ENCODE measurements at places on chromosomes 11 and 22.
A peak's percentile ranks its signal among the peaks of the same experiment; 100 is the strongest.

- no peak for DNase-seq
These were observed 6.7 kb upstream of the AHNAK start for GRCh38 chr11:62553080-62553838.

DNA sequence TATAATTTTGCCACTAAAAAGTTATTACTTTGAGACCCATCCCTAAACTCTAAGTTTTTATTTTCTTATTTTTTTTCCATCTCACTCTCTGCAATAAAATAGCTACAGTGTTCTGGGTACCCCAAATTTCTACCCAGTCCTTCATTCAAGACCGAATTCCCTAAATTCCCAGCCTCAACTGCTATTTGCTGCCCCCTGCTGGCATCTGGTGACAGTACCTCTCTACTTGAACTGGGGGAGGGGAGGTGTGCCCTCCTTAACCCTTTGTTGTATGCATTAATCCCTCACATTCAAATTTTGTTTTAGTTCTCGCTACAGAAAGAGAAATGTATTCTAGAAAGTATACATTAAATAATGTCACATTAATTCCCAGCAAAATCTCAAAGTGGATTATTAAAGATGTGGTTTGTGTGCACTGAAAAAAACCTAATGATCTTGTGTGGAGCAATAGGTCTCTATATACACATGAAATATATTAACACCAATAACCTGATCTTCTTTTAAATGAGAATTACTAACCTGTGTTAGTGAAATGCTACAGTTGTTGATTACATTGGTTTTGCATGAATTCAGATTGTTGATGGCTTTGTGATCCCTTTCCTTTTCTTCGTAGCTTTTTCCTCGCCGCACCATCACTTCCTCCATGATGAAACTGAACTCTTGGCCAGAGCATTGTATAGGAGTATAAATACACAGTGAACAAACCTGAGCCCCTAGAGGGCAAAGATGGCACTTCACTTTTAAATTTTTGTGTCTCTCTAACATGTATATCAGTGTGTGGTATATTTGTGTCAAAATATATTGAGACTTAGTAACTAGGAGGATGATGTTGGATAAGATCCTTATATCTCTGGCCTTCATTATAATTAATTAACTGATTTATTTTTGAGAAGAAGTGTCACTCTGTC is 590.0 kb downstream of the METTL15 start:
- DNase-seq: peak; percentile 45

GRCh38 chr11:121452609-121453150 is at the start of gene SORL1-AS1:
Gene SORL1-AS1 (minus strand): TSS chr11:121452967.
- no peak for DNase-seq

GRCh38 chr11:86574493-86575207 is 97.8 kb downstream of the ME3 start:
- no peak for DNase-seq

GRCh38 chr11:45076761-45077160 is 69.7 kb upstream of the PRDM11 start:
- DNase-seq: no peak

- no peak for DNase-seq
These were observed 26.7 kb upstream of the PICK1 start for GRCh38 chr22:38030311-38031133.

DNA sequence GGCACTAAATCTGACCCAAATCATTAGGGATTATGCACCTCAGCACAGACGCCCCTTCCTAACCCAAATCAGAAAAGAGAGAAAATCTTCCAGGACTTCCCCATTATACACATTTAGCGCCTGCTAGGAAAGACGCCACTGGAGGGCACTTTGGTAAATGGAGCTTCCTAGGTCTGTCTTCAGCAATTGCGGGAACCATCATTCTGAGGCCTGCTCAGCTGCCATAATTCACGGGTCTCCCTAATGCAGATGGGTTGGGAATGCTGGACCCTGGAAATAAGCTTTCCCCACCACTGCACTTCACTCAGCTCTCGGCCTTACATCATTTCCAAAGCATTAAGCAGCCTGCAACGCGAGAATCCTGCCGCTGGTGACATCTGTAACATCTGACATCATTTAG is 86.2 kb upstream of the OPCML start:
- DNase-seq: no peak

DNA sequence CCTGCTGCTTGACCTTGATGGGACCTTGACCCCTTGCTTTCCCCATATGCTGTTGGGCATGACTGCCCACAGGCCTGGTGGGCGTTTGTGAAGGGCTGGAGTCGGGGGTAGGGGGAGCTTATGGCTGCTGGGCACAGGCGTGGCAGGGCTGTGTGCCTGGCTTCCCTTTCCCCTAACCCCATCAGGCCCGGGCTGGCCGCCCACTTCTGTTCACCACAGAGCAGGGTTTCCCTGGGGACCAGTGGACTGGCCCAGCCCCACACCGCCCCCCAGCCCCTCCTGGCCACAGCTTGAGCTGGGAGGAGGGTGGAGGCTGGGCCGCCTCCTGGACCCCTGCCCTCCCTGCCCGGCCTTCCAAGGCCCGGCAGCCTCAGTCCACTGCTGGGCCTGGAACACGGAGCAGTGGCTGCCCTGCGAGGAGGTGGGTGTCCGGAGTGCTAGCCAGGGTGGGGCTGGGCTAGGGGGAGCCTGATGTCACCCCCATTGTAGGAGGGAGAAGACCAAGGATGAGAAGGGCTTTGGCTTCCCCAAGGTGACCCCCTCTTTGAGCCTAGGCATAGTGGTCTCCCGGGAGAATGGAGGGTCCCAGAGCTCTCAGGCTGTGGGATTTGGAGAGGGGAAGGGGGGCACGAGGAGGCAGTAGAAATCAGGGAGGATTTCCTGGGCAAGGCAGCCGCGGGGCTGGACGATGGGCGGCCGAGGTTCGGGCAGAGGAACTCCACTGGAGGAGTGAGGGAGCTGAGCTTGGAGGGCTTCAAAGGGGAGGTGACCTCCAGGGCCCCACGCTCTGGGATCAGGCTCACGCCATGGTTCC is at the start of gene AIFM3:
AIFM3 (plus strand) TSS at position 373 of the 814 bp plus-strand sequence. CDS start 690 bp downstream, outside the sequence.
- DNase-seq: no peak

- no peak for DNase-seq
These were observed 51.7 kb downstream of the TSPAN18 start for GRCh38 chr11:44778195-44779100.

GRCh38 chr22:23402275-23403151 is 177.6 kb downstream of the IGLL1 start:
- peak; percentile 76 for DNase-seq

GRCh38 chr11:2458321-2458720 is 13.5 kb downstream of the KCNQ1 start:
- no peak for DNase-seq

DNA sequence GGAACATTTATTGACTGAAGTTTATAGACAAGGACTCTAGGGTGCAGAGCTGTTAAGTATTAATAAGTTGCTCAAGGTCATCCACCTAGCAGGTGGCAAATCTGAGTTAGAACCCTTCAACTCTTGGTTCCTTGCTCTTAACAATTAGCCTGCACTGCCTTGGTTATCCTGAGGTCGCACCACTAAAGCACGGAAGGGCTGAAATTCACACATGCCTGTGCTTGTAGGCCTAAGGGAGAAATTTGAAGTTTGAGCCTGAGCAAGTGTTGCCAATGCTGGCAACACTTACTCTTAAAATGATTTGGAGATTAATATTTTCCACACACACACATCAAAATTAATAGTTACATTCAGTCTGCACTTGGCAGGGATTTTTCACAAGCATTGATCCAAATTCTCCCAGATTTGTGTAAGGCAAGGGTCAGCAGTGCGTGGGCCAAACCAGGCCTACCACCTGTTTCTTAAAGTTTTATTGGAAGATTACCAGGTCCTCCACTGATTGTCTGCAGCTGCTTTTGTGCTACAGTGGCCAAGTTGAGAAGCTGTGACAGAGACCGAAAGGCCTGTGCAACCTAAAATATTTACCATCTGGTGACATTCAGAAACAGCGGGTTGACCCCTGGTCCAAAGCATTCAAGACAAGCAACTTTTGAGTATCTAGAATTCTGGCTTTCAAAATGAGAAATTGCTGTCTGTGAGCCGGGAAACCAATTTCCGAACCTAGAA is 16.3 kb downstream of the APOL5 start:
- no peak for DNase-seq

DNA sequence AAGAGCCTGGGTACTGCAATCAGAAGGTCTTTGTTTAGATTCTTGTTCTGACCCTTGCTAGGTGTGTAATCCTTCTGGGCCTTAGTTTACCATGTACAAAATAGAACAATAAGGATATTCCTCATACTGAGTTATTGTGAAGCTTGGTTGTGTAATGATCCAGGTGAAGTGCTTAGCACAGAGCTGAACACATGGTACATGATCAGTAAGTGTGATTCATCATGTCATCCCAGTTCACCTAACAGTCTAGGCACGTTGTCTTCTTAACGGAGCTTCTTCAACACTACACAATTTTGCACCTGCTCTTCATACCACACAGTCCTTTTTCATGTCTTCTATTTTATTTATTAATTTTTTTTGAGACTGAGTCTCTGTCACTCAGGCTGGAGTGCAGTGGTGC is 234.3 kb upstream of the TENM4 start:
- no peak for DNase-seq

- DNase-seq: peak; percentile 56
These were observed 4.9 kb downstream of the TSKU start for GRCh38 chr11:76787911-76788596.

DNA sequence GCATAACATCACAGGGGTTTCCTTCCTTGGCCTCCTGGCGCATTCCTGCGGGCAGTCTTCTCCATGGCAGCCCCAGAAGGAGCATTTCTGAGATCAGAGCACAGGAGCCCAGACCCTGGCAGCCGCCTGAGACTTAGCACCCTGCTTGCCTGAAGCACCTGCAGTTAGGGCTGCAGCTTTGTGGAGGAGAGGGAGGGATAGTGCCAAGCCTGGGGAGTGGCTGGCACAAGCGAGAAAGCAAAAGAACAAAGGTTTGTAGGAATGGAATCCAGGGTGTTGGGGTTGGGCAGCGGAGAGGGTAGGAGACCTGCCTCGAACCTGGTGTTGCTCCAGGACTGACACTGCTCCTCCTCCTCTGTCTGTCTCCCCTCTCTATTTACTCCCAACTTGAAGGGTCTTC is 66.9 kb downstream of the SCN3B start:
- DNase-seq: no peak

DNA sequence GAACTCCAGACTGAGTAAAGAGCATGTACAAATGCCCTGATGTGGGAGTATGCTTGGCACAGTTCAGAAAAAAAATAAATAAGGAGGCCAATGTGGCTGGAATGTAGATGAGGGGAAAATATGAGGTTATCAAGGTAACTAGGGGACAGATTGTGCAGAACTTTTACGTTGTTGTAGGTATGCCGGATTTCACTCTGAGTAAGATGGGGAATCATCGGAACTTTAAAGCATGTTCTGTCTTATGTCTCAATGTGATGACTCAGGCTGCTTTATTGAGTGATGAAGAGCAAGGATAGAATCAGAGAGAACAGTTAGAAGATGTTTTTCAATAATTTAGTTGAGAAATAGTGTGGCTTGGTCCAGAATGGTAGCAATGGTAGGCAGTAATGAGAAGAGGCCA is 130.4 kb downstream of the C11orf87 start:
- DNase-seq: no peak

DNA sequence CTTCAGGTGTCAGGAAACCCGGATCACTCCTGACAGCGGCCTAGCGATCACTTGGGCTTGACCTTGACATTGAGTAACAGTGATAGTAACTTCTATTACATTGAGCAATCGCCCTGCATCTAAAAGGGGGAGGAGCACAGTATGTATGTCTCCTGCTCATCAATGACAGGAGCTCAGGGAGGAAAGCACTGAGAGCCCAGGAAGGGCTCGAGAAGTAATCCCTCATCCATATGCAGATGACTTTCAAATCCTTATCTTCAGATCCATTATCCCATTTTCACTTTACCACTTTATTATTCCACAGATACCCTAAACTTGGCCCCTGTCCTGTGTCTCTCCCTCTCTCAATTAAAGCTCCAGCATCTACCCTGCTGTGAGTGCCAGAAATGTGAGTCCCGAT is 47.8 kb downstream of the ABTB2 start:
- DNase-seq: no peak

- DNase-seq: peak; percentile 79
These were observed 149.8 kb downstream of the MPPED1 start for GRCh38 chr22:43561415-43562178.

DNA sequence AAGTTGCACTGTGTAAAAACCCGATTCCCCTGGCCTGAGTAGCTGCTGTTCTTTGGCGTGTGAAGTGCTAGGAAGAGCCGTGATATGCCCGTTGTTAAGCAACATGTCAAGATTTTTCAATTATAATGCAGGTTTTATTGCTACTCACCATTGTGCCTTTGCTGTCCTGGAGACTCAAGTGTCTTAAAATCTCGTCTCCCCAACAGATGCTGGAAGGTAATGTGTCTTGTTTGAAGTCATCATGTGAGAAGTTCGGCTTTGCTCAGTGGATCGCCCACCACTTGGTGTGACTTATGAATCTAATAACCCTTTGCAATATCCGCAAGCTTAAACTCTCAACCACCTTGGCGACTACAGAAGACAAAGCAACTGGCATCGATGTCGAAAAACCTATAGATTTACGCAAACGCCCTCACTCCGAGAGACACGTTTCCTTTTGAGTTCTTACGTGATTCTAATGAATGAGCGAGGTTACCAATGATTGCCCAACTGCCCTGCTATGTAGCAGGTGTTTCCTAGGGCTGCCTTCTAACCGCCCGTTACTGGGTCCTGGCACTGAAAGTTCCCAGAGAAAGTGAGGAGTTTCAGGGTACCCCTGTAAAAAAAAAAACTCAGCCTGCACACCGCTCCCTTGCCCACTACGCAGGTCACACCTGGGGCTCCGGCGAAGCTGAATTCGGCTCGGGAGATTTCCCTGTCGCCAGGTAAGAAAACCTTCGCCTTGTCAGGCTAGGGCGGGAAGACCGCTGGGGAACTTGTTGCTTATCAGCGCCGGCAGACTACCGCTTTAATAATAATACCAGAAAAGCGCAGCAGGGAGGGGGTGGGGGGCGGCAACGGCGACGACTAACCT is 21.2 kb upstream of the BDNF start:
- no peak for DNase-seq

GRCh38 chr11:1450949-1451710 is 35.4 kb downstream of the MOB2 start:
- DNase-seq: no peak

- peak; percentile 84 for DNase-seq
These were observed at the start of the genes DCDC1 and DNAJC24 for GRCh38 chr11:31369348-31370329. Gene DCDC1 (minus strand): TSS chr11:31369739. CDS start chr11:31328280, 41,459 bp downstream. Gene DNAJC24 (plus strand): TSS chr11:31369860. CDS start chr11:31370749, 889 bp downstream.

GRCh38 chr22:32216911-32217310 is 12.0 kb upstream of the RFPL2 start:
- no peak for DNase-seq

DNA sequence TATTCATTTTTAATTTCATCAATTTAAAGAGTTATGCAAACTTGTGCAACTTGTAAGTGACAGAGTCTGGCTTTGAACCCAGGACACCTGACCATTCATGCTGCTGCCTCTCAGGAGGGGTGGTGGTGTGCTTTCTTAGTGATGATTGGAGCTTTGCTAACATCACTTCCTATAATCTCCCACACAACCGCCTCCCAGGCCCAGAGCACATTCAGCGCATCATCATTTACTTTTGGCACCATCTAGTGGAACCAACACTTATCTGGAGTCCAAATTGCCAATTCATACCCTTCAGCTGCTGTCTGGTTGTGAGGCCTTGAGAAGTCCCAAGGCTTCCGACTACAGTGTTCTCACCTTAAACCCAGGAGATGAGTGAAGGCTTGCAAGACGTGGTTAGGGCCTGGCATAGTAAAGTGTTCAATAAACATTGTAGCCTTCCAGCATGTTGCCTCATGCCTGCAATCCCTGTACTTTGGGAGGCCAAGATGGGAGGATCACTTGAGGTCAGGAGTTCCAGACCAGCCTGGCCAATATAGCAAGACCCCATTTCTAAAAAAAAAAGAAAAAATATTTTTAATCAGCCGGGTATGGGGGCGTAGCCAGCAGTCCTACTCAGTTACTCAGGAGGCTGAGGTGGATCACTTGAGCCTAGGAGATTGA is 1.1 kb upstream of the TTLL1 start:
- DNase-seq: peak; percentile 66

Measured in BE2C (cell line).